ENCODE measurements at places on chromosomes 11 and 22.

- no peak for DNase-seq
Measured at GRCh38 chr22:38051261-38051660, 5.9 kb upstream of the PICK1 start.

GRCh38 chr11:109197656-109198055 lies 224.3 kb upstream of the C11orf87 start:
- DNase-seq = peak; percentile 43

DNA sequence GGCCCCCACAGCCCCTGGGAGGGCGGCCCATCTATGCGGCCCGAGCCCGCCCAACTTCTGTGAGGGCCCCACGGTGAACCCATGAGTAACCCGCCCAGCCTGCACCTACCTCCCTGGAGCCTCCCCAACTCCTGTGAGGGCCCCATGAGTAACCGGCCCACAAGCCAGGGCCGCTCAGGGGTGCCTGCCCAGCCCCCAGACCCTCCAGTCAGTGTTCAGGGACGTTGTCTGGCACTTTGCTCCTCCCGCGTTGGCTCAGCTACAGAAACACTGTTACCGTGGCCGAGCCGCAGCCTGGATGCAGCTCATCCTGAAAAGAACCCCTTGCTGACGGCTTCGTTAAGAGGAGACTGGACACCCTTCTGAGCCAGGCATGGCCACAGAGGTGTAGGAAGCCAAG lies 179.6 kb downstream of the BRD1 start:
- DNase-seq = no peak

DNA sequence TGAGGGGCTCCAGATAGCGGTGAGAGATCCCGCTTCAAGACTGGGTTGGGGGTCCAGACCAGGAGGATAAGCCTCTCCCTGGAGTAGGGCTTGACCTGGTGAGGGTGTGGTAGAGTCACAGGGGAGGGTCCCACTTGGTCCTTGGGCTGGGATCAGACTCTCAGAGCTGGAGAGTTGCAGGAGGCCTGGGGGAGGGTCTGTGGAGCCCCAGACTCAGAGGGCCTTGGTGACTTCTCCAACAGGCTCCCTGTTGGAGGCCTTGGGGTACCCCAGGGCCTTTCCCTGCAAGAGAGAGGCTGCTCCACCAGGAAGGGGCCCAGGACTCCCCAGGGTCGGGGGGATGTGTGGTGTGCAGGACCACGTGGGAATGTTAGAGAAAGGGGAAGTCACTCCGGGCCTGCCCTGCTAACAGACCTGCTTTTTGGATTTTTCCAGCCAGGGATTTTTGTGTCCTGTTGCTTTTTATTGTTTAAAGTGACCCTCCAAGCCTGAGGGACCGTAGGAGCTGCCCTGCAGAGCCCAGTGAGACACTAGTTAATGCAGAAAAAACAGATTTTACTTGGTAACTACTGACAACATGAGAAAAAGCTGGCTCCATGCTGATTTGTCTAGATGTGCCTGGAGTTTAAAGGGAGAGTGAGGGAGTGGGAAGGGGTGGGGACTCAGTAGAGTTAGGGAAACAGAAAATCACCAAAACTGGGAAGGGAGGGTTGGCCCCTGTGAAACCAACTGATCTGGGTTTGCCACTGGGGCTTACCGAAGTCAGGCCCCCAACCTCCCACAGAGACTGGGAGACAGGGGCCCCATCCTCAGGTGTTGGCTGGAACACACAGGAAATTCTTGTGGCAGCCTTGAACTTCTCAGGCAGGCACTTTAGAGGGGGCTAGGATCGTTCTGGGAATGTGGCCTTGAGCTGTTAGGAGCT lies 801 bp upstream of the TXNRD2 start:
- no peak for DNase-seq

All from T47D (cell line).